ENCODE measurements at places on chromosomes 3 and 15.

GRCh38 chr3:150936693-150937092 lies 31.5 kb upstream of the MINDY4B start:
- no peak for DNase-seq

DNA sequence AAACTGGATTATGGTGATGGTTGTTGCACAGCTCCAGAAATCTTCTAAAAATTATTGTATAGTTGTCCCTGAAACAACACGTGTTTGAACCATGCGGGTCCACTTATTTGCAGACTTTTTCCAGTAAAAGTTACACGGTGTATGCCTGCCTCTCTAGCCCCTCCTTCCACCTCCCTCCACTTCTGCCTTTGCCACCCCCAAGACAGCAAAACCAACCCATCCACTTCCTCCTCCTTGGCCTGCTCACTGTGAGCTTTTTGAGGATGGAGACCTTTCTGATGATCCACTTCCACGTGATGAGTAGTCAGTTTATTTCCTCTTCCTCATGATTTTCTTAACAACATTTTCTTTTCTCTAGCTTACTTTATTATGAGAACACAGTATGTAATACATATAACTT lies 5.4 kb downstream of the CYFIP1 start:
- DNase-seq = no peak

- no peak for DNase-seq
Measured at GRCh38 chr3:73324203-73325155, 263.0 kb downstream of the EBLN2 start.

DNA sequence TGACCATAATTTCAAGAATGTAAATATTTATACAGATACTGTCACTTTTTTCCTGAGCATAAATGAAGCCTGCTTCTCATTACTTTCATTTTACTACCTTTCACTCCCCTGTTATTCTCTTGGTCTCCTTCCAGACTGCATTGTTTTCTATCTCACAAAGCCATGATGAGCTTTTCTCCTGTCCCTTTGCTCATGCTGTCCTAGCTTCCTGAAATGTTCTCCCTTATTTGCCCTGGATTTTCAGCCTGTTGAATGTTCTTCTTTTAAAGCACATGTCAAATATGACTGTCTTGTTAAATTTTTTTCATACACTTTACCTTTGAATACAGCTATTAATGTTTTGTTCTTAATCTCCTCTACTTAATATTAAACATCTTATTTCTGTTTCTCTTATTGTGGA lies 31.7 kb downstream of the ATP11B start:
- DNase-seq = no peak

DNA sequence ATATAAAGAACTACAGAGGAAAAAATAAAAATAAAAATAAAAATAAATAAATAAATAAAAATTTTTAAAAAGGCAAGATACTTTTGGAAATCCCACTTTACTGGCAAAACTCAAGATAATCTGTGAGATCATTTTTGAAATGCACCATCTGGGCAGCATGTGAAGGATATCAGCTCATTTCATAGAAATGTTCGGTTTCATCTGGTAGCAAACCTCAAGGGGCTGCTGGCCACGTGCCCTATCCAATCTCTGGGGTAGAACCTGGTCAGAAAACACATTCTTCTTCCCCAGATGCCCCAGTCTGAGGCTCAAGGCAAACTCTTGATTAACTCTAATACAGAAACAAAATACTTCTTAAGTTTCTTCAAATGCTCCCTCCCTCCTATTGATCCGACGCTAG lies 166.0 kb downstream of the FMN1 start:
- DNase-seq = no peak

GRCh38 chr3:142087676-142088075 lies 61.7 kb downstream of the TFDP2 start:
- DNase-seq = no peak

DNA sequence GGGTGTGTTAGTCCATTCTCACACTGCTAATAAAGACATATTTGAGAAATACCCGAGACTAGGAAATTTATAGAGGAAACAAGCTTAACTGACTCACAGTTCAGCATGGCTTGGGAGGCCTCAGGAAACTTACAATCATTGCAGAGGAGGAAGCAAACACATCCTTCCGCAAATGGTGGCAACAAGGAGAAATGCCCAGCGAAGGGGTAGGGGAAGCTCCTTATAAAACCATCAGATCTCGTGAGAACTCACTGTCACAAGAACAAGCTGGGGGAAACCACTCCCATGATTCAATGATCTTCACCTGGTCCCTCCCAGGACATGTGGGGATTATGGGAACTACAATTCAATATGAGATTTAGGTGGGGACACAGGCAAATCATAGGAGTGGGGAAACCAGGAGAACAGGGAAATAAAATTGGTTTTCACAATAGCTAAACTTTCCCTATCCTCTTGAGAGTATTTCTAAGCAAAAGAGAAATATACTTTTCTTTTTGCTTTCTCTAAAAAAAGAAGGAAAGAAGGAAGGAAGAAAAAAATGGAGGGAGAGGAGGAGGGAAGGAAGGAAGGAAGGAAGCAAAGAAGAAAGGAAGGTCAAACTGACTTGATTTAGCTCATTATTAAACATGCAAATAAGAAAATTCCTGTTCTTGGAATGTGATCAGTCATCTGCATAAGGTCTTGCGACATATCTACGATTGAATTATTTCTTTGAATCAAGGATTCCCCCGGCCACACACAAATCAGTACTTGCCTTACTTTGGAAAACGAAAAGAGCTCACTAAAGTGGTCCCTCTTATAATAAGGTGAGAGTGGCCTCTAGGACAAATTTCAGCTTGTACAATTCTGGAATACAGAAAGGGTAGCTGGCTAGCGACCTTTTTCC lies 75.2 kb downstream of the LIPC start:
- DNase-seq = no peak

GRCh38 chr3:55264919-55265318 lies 222.2 kb downstream of the WNT5A start:
- DNase-seq = no peak

- DNase-seq = no peak
Measured at GRCh38 chr3:154275292-154275691, 49.0 kb downstream of the DHX36 start.

GRCh38 chr3:13141991-13142412 lies 68.8 kb upstream of the IQSEC1 start:
- no peak for DNase-seq

DNA sequence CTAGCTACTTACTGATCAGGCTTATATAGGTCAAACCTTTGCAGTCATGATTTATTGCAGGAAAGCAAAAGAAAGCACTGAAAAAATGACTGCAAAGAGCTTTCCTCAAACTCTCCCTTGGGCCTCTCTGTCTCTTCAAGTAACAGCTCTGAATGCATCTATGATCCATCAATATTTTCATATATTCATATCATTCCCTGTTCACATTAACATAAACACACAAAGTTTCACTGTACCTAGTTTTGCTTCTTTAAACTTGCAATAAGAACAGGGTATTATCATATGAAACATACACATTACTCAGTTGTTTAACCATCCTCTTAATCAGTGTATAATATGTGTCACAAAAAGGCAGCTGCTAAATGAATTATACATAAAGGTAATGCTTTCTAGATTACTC lies 107.9 kb upstream of the ARL6 start:
- DNase-seq = no peak

GRCh38 chr3:190706582-190706981 lies 155.9 kb downstream of the GMNC start:
- no peak for DNase-seq

DNA sequence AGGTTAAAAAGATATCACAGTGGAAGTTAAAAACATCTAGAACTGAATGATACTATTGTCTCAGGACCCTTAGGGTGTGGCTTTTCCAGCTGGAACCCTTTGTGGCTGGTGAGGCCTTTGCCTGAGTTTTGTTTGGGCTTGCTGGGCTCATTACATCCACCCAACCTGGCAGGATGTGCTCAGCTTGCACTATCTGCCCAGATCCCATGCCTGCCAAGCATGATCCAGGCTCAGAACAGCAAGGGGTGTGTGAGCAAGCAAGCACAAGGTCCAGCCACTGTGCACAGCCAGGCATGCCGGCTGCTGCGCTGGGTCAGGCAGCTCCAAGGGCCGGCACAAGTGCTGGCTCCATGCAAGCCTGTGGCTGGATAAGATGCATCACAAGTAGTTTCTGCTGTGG lies 512.7 kb upstream of the CDIN1 start:
- no peak for DNase-seq

DNA sequence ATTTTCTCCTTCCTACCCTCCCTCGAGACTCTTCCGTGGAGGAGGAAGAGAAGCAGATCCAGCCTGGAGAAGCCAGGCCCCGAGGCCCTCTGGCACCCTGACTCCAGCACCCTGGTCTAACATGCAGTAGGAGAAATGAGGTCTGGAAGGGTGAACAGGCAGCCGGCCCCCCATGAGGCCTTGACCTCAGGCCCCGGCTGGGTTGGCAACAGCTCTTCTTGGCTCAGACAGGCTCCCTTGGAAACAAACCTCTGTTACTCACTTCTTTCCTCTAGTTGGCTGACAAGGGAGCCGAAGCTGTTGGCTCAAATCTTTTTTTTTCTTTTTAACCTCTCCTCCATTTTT lies 73.4 kb downstream of the CPN2 start:
- DNase-seq = no peak

DNA sequence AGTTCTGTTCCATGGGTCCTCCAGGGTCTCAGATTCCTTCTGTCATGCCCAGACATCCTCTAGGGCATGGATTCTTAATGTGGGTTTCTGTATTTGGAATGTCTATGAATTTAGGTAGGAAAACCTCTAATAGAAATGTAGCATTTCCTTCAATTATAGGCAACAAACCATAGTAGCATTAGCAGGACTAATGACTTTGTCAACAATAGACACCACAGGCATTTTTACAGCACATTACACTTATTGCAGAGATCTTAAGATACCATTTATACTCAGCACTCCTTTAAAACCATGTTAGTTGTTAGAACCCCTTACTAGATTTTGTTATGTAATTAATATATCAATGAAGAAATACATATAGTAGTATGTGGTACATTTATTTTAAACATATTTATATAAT lies 77.8 kb upstream of the TBC1D5 start:
- no peak for DNase-seq

DNA sequence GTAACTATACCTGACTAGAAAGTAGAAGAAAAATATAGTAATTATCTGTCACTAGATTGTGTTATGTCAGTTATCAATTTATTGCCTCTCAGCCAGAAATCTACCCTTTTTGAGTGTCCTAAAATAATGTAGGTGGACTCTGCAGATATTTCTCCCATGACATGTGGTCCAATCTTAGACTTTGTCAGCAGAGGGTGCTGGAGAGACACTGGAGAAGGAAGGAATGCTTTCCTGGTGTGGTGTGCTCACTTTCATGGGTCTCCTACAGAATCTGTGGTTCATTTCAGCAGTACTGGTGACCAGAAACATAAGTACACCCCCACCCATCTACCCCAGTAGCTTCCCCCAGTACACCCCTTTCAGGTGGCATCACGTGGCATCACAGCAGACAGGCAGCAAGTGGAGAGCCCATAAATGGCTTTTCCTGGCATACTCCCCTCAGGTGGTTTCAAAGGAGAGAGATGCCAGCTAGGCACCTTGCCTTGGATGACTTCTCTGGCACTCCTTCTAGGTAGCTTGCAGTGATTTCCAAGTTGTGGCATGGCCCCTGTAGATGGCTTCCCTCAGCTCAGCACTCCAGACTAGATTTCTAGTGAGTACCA lies 114.7 kb downstream of the GADL1 start:
- no peak for DNase-seq

GRCh38 chr15:89569090-89569745 lies 6.1 kb upstream of the TICRR start:
- no peak for DNase-seq

- DNase-seq = no peak
Measured at GRCh38 chr3:27927882-27928281, 205.8 kb upstream of the EOMES start.

DNA sequence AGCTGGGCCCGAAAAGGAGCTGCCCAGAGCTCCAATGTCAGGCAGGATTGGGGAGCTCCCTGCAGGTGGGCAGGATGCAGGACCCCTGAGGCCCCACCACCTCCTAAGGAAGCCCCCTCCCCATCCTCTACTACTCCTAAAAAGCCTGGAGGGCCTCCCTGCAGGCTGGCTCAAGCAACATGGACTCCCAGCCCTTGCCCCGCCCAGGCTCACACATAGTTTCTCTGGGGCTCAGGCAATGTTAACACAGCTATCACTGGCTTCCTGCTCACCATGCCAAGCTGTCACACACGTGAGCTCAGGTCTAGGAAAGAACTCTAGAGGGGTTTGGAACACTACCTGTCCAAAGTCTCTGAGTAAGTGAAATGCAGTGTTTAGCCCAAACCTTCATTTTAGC lies 65.4 kb upstream of the ZNF148 start:
- no peak for DNase-seq

DNA sequence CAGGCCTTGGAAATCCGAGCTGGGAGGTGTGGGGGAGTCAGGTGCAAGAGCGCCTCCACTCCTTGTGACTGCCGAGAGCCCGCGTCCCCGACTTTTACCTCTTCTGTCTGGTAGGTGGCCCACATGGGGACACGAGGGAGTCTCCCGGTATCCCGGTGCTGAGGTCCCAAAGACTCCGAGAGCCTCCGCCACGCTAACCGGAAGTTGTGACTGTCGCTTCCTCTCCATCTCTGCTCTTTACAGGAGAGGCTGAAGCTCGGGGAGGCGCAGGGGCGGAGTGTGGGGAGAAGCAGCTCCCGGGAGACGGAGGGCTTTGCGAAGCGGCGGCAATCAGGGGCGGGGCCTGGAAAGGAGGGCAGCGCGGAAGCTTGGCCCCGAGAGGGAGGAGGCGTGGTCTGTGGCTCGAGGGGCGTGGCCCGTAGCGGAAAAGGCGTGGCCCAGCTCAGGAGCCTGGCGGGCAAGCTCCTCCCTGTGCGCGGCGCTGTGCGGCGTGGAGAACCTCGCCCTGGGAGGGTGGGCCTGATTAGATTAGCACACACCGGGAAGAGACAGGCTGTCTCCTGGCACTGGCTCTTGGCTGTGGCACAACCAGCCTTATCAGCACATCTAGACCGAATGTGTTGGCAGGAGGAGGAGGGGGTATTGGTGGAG lies 143.9 kb downstream of the GABRB3 start:
- peak; percentile 13 for DNase-seq

GRCh38 chr3:157134620-157135191 lies 25.2 kb downstream of the CCNL1 start:
- DNase-seq = no peak

GRCh38 chr15:45780352-45780751 lies 145.5 kb downstream of the SQOR start:
- no peak for DNase-seq

DNA sequence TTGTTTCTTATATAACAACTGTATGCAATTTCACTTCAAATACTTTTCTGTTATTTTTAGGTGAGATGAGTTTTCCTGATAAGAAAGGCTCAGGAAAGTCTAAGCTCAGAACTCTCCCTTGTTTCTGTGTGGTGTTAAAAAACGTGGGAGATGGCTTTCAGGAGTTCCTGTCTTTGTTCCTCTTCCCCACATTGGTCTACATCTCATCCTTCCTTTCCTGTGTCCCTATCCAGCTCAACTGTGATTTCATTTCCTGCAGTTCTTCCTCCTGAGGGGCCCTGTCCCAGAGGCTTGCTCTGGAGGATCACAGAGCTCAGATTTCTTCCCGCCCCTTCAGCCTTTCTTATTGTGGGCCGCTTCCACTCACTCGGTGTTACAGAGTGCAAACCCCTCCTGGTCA lies 11.2 kb downstream of the SEC13 start:
- no peak for DNase-seq

- no peak for DNase-seq
Measured at GRCh38 chr3:185645596-185646381, 59.7 kb downstream of the SENP2 start.

- DNase-seq = no peak
Measured at GRCh38 chr15:38795471-38796245, 231.0 kb upstream of the RASGRP1 start.

- DNase-seq = no peak
Measured at GRCh38 chr3:105253225-105253624, 113.5 kb upstream of the ALCAM start.

GRCh38 chr3:176430244-176431037 lies 766.8 kb downstream of the TBL1XR1 start:
- no peak for DNase-seq
